ENCODE measurements at places on chromosomes 13 and 19.

GRCh38 chr19:53432088-53432661 is 391 bp downstream of the ZNF761 start:
- DNase-seq, result no peak

- DNase-seq, result no peak
Measured at GRCh38 chr13:47033216-47033615, 136.4 kb upstream of the HTR2A start.

DNA sequence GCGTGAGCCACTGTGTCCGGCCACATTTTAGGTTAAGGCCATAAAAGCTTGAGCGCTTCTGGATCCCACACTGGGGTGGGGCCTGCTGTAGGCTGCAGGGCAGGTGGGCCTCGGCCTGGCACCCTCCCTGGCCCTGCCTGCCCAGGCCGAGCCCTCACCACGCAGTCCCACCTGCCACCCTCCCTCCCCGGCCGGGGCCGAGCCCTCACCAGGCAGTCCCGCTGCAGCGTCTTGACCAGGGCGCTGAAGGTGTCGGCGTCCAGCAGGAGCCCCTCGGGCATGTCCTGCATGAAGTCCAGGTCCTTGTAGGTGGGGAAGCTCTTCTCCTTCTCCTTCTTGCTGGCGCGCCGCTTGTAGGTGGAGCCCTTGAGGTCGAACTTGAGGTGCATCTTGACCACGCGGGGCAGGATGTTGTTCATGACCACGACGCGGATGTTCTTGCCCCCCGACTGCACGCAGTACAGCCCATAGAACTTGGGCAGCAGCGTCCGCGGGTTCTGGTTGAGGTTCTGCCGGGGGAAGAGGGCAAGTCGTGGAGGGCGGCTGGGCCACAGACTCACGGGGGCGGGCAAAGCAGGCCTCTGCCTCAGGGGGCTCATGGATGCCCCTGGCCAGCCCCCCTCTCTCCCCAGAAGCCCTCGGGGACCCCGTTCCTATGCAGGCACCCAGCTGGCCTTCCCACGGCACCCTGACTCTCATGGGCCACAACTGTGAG is 26.6 kb upstream of the CACTIN start:
- no peak for DNase-seq

DNA sequence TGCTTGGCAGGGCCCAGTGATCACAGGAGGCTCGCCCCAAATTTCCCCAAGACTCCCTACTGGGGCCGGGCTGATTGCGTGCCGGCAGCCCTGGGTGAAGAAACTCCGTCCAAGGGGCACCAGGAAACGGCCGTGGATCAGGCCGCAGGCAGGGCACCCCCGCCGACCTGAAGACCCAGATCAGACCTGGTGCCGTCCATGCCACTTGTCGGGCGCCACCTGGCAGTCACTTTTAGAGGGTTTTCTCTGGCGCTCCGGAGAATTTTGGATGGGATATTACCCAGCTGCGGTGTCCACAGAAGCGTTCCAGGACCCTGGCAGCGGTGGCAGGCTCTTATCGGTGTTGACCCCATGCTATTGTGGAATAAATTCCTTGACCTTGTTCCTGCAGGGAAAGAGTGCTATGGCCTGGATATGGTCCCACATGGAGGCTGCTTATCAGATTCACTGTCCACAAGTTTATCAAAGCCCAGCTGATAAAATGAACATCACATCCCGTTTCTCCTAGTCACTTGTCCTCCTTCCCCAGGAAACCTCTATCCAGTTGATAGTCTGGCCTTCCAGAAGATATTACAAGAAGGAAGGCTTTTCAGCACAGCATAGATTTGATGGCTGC is 38.2 kb downstream of the IGFL2 start:
- no peak for DNase-seq

DNA sequence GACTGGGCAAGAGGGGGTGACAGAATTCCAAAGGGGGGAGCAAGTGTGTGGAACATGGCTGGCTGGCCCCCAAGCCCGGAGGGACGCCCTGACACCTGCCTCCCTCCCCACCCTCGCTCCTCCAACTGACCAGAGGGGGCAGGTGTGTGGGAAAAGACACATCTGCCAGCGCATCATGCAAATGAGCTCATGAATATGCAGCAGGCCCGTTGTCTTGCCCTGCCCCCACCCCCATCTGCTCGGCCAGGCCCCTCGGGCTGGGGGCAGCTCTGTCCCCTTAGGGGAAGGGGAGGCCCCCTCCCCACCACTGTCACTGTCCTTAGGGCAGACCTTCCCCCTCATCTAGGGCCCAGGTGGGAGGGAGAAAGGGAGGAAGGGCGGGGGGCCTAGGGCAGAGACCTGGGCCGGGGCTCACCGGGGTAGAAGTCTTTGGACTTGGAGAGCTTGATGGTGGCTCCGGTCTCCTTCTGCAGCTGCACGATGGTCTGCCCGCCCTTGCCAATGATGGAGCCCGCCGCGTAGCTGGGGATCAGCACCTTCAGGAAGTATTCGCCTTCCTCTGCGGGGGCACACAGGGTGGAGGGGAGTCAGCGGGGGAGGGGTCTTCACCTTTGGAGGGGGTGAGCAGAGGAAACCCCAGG is 12.9 kb downstream of the NOVA2 start:
- no peak for DNase-seq

GRCh38 chr19:5386841-5387240 is 46.2 kb upstream of the PTPRS start:
- DNase-seq, result no peak

- DNase-seq, result no peak
Measured at GRCh38 chr13:106100171-106100919, 435.1 kb downstream of the EFNB2 start.

- no peak for DNase-seq
Measured at GRCh38 chr13:112350300-112350699, 25.9 kb upstream of the SPACA7 start.

DNA sequence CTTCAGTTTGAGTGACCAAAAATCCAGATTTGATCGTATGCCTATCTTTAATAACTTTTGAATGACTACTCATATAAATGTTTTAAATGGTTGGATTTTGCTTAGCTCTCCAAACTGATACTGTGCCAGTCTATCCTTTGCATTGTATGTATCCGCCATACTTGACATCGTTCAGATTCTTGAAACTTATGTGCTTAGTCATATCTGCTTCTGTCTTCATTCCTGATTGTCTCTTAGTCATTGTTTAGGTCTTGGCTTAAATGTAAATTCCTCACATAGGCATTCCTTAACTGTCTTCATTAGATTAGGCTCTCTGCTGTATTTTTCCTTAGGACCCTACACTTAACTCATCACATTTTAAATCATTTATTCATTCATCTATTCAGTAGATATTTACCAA is 126.0 kb downstream of the PCCA start:
- no peak for DNase-seq
